ENCODE measurements at places on chromosomes 3 and 15.

DNA sequence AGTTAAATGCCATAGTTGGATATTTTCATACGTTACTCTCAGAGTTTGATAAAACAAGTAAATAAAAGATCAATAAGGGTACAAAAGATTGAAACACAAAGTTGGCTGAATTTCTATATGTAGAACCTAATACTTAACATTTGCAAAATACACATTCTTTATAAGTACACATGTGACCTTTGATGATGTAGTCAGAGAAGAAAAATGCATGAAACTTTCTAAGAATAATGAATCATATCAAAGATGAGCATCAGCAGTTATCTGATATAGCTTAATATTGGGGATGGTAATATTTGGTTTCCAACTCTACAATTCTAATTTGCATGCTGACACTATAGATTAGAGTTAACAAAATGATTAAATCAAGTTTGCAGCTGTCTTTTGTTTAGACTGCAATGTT is 188.0 kb upstream of the TGFBR2 start:
- no peak for DNase-seq

- no peak for DNase-seq
Measured at GRCh38 chr3:68571321-68571720, 361.0 kb downstream of the TAFA4 start.

- no peak for DNase-seq
Measured at GRCh38 chr3:116256843-116257485, 188.3 kb downstream of the LSAMP start.

DNA sequence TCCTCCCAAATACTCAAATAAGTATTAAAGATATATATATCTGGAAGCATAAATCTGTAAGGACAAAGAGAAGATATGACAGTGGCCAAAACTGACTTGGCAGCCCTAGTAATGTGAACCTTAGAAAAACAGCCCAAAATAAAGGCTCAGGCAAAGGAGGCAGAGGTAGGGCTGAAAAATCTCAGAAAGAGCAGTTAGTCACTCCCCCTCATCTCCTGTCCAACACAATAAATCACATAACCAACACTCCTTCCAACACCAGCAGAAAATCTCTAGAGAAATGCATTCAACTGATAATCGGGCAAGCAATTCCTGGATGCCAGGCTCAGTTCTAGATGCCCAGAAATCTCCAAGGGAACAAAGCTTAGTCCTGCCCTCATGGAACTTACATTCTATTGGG is 22.1 kb upstream of the CHRM5 start:
- DNase-seq, result no peak

GRCh38 chr15:62622775-62623174 is 419.8 kb upstream of the TPM1 start:
- DNase-seq, result no peak
